ENCODE measurements at places on chromosomes 5 and 9. TPM values are rescaled to one million over a fixed set of nuclear protein-coding genes. Genes with fewer than 3 reads are reported as not detected.

FOXD4L6 gene
- total RNA-seq: not detected

TBC1D2 gene
- 8.3 TPM for total RNA-seq

SNX24 gene
- total RNA-seq: 15.2 TPM

PBX3 gene
- 81.4 TPM for total RNA-seq

TMEM171 gene
- not detected for total RNA-seq

SPATA31E1 gene
- not detected for total RNA-seq

SPACA9 gene
- 2.6 TPM for total RNA-seq

FCN1 gene
- 3.0 TPM for total RNA-seq

HACD4 gene
- 23.9 TPM for total RNA-seq

PRDM9 gene
- total RNA-seq: not detected

DBH gene
- not detected for total RNA-seq

Measured in gastroesophageal sphincter (tissue), 4 donors.